ENCODE measurements at places on chromosomes 11 and 22. TPM values are rescaled to one million over a fixed set of nuclear protein-coding genes. Genes with fewer than 3 reads are reported as not detected.
A peak's percentile ranks its signal among the peaks of the same experiment; 100 is the strongest.

The LGALS12 gene
- total RNA-seq, result 0.89 TPM

The GAS2L1 gene
- 13.6 TPM for total RNA-seq

DNA sequence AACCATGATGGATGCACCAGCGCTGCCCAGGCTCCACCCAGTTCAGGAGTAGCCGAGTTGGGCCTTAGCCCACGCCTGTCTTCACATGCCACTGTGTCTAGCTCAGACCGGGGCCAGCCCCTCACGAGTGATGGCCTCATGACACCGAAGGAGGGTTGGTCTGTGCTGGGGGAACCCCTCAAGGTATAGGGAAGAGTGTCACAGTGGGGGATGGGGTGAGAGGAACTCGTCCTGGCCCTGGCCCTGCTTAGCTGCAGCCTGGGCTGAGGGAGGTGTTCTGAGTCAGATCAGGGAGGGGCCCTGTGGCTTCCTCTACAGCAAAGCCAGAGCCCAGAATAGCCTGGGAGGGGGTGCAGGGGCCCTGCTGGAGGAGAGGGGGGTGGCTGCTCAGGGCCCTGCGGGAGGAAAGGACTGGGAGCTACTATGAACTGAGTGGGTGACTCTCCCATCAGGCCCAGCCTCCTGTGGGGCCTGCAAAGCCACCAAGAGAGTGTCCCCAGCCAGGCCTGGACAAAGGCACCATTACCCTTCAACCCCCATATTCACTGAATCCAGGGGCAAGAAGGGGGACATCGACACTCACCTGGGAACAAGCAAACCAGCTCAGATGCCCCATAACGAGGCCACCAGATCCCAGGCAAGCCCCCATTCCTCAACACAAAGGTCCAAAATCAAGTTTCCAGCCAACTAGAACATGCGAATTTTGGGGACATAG, 41.2 kb downstream of the IGLL5 start:
- no peak overlapping the region for H3K4me3 ChIP-seq
- peaks cover 26% of the 10 kb centered on the region for H3K27me3 ChIP-seq
- H3K4me1 ChIP-seq, result peaks cover 14% of the 10 kb centered on the region
- peak overlapping the region; percentile 43 for H3K27ac ChIP-seq
- H3K36me3 ChIP-seq, result no peaks in the 10 kb centered on the region
- no peak for DNase-seq

The MFNG gene
- total RNA-seq, result 0.83 TPM

Data from mesothelial cell of epicardium (in vitro differentiated cells).